ENCODE measurements at places on chromosomes 6 and 20.

DNA sequence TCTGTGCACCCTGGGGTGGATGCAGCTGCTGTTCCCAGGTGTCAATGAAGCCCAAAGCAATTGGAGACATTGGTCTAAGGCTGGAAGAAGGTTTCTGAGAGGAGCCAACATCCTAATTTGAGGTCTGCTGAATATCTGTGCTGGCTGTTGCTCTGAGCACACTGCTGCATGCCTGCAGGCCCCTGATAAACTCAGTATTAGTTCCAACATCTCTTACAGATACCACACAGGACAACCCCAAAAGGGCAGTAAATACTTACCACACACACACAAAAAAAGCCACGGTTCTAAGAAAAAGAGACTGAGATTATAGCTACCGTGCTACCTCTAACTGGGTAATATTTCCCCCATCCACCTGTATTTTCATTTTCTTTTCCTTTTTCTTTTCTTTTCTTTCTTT lies 164.3 kb upstream of the SOX4 start:
- DNase-seq: no peak

DNA sequence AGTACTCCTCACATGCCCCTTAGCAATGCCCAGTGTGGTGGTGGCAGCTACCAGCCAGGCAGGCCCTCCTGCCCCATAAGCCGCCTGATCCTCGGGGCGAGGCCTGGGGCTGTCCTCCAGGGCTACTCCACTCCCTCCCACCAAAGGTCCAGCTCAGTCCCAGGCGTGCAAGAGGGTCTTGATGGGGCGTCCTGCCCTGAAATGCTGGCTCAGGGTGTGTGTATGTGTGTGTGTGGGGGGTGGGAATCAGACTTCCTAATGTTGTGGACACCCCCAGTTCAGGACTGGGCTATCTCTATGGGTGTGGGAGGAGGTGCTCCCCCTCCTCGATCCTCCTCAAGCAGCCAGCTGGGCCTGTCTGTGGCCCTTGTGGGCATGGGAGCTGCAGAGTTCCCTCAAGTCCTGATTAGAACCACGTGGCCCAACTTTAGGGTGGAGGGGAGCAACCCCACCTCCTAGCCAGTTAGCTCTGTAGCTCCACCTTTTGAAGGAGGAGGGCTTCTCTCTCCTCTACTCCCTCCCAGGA lies 7.5 kb downstream of the HSPA12B start:
- DNase-seq: no peak

DNA sequence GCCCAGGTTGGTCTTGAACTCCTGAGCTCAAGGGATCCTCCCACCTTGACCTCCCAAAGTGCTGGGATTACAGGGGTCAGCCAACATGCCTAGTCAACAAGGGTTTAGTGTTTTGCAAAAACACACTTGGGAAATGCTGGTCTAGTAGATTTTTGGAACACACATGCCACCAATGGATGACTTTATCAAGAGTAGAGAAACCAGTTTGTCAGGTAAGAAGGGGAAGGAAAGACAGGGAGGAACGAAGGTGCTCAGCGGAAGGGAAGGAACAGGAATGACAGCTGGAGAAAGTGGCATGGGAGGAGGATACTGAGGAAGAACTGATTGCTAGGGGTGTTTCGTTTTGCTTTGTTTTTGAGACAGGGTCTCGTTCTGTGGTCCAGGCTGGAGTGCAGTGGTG lies 15.6 kb upstream of the SEC63 start:
- no peak for DNase-seq

GRCh38 chr6:154404791-154405400 lies 48.3 kb upstream of the IPCEF1 start:
- no peak for DNase-seq

GRCh38 chr20:64079273-64080012 lies at the start of gene RGS19:
Gene RGS19 (minus strand): TSS chr20:64079518. CDS start chr20:64076886, 2,632 bp downstream.
- peak; percentile 96 for DNase-seq

GRCh38 chr6:42200035-42200434 lies 5.3 kb upstream of the GUCA1B start:
- no peak for DNase-seq

DNA sequence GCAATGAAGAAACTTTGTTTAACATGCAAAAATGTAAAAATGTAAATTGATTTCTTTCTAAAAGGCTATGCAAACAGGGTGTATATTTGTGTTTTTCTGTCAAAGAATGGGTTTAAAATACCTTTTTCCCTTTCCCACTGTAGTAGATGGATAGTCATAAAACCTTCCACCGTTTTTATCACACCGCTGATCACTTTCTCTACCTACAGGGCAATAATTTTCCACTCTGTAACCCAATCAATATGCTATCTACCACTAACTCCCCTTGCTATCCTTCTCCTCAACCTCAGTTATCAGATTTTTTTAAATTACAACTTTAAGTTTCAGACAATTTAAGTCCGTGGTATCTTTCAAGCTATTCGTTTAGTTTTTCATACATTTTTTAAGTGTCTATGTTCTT lies 91.4 kb upstream of the ARID1B start:
- no peak for DNase-seq

GRCh38 chr20:20992686-20993360 lies 113.3 kb downstream of the LINC00237 start:
- no peak for DNase-seq

DNA sequence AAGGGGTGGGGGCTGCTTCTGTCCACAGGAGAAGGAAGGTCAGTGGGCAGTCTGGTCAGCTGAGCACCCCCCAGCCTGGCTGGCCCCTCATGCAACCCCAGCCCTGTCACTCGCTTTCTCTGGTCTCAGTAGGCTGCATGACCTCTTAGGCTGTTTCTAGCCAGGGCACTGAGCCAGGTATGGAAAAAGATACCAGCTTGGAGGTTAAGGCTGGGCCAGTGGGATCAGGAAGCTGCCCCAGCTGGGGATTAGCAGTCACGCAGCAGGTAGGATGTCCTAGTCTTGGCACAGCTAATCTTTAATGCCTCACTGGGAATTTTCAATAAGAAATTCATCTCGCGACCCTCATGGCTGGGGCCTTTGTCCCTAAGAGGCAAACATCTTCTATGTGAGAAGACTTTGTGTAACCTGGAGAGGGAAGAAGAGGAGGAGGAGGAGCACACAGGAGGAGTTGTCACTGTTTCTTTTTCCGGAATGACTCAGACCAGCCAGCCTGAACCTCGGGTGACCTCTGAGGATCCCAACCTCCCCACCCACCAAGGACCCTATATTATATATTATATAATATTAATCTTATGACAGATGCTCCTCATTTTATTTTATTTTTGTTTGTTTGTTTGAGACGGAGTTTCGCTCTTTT lies 2.4 kb upstream of the BPIFA2 start:
- DNase-seq: no peak

DNA sequence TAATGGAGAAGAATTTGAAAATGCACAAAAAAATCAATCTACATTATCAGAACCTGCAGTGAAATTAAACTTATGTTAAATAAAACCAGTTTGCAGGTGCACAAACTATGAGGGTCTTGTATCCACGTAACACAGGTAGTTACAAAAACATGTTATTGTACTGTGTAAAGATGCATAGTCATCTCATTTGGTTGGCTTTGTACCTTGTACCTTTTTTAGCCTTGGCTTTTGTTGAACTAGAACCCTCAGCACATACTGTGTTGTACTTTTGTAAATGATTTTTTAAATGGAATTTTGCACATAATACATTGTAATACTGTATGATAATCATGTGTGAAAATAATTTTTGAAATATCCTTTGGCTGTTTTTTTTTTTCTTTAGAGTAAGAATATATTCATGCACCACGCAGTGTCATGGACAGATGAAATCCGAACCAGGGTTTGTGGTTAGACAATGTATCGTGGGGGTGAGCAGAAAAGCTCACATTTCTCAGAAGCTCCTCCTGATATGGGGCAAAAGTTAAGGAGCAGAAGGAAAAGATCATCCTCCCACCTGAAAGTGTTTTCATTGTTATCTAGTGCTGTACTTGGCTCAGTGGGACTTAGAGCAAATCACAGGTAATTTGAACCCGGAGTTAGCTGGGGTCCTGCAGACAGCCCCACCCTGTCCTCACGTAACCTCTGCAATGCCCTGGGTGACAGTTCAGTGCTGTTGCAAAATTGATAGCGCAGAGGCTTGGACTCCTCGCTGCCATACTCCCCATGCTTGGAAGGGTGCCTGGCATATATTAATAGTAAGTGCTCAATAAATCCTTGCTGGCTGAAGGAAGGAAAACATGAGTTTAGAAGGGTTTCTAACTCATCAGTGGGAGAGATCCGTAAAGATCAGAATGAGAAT lies 14.8 kb upstream of the NAA20 start:
- DNase-seq: no peak

DNA sequence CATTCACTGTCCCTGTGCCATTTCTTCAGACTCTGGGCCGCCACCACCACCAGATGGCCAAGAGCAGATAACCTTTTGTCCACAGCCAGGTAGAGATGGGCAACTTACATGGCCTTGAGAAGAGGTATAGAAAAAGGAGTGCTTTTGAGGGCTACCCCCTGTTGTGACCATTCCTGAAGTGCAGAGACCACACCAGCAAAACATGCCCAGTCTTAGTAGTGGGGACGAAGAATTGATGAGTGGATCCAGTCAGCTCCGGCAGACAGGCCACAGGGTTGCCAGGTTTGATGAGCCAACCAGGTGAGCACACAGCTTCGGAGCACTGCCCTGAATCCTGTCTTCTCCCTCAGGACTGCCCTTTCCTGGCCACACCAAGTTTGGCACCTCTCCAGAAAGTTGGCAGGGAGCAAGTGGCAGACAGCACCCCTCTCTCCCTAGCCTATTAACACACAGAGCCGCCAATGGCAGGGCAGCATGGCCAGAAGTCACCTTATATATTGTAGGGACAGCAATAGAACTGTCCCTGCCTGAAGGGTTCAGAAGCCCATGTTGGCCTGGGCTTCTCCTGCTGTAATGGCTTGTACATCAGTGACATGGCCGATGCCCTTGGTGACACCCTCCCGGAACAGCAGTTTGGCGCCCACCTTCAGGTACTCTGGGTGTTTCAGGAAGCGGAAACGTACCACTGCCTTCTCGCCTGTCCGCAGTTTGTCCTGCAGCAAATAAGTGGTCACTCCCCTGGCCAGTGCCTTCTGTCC lies 7.8 kb downstream of the GTPBP2 start:
- no peak for DNase-seq

- DNase-seq: peak; percentile 96
Measured at GRCh38 chr20:58870293-58871014, 17.9 kb downstream of the GNAS start.

GRCh38 chr20:14401479-14402138 lies 64.2 kb upstream of the FLRT3 start:
- no peak for DNase-seq

DNA sequence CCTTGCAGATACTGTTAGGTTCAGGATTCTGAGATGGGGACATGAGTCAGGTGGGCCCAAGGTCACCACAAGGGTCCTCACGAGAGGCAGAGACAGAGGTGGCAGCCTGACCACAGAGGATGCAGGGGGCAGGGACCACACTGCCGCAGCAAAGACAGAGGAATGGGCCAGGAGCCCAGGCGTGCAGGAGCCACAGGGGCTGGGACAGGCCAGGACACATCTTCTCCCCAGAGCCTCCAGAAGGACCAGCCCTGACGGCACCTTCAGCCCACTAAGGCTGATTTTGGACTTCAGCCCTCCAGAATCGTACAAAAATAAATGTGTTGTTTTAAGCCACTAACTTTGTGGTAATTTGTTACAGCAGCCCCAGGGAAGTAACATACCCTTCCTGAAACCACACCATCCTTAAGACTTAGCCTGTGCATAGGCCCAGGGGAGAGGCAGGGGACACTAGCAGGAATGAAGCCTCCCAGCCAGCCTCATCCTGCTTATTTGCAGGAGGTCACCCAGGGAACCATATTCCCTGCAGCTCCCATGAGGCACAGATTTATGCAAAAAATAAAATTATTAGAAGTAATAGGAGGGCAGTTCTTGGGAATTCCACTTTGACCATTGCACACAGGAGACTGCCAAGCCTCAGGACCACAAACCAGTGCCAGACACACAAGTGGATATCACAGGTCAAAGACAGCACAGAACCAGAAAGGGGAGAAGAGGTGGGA lies 119.3 kb upstream of the CST7 start:
- DNase-seq: no peak

- no peak for DNase-seq
Measured at GRCh38 chr20:13259921-13260320, 38.8 kb downstream of the ISM1 start.

DNA sequence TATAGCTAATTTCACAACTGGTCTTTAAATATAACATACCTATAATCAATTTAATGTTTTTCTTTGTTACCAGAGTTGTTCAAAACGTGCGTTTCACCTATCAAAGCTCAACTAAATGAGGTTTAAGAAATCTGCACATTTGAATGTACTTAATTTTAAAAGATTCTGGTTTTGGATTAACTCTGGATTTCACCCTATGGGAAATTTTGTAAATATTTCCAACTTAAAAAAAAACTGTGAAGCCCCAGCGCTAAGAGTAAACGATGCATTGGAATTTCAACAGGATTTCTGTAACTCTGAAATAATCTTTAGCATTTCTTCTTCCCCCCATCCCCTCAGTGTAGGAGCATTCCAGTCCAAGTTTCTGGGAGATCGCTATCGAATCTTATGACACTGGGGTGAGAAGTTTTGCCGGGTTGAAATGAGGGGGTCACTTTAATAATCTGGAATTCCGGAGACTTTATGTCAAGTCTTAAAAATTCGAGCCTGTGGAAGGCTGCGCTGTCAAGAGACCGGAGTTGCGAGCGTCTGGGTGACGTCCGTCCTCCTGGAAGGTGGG lies 643 bp upstream of the MAP3K4 start:
- no peak for DNase-seq

DNA sequence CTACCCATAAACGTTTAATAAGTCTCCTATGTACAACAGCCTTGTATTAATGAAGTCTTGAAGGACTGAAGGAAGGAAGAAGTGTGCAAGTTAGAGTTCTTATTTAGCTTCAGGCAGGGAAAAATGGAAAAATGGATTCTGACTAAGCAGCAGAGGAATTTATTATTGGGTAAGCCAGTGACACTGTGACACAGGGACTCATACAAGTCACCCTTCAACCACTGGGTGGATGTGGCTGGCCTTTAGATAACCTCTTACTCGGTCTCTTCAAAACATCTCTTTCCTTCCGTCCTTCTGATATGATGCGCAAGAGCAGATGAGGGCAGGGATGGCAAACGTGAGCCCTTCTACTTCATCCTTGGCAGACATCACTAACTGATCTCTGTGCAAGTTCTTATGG lies 145.6 kb downstream of the DHX35 start:
- peak; percentile 38 for DNase-seq

DNA sequence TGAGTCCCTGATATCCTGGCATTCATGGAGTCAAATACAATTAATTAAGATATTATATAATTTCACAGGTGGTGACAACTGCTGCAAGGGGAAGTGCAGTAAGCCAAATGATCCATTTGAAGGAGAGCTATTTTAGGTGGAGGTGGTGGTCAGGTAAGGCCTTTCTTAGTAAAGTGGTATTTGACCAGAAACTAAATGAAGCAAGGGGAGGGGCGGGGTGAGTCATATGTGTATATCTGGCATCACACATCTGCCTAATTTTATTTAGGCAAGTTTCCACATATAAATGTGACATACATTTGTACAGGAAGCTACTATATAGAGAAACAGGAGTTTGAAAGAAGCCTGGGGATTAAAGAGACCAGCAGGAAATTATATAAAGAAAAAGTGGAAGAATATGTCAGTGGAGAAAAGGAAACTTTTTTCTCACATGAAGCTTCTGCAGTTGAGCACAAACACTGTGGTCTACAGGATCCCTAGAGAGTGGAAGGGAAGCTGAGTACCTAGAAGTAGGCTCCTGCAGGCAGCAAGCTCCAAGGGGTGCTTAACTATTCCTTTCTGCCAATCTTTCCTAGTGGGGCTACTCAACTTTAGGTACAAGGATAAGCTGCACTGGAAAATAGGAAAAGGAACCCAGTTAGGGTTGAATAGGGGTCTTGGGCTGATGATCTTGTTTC lies 99.6 kb downstream of the OGFRL1 start:
- no peak for DNase-seq

- no peak for DNase-seq
Measured at GRCh38 chr20:58551631-58552030, 36.4 kb upstream of the APCDD1L start.

GRCh38 chr6:52724042-52724405 lies 39.3 kb downstream of the GSTA2 start:
- DNase-seq: no peak
